ENCODE measurements at places on chromosomes 12 and 14. TPM values are rescaled to one million over a fixed set of nuclear protein-coding genes. Genes with fewer than 3 reads are reported as not detected.

The CPNE6 gene
- not detected for total RNA-seq

The SLC41A2 gene
- total RNA-seq: 4.0 TPM

The PRKAB1 gene
- 14.1 TPM for total RNA-seq

The GPR132 gene
- total RNA-seq: not detected

The FGF23 gene
- total RNA-seq: not detected

The NUBPL gene
- total RNA-seq: 16.1 TPM
